ENCODE measurements at places on chromosomes 5 and 9.
A peak's percentile ranks its signal among the peaks of the same experiment; 100 is the strongest.

DNA sequence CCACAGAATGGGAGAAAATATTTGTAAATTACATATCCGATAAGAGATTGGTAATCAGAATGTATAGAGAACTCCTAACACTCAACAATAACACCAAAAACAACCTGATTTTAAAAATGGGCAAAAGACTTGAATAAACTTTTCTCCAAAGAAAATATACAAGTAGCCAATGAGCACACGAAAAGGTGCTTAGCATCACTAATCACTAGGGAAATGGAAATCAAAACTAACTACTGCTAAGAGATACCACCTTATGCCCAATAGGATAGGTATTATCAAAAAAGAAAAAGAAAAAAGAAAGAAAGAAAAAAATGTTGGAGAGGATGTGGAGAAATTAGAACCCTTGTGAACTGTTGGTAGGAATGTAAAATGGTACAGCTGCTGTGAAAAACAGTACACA is 212.1 kb downstream of the TLR4 start:
- DNase-seq = peak; percentile 3

DNA sequence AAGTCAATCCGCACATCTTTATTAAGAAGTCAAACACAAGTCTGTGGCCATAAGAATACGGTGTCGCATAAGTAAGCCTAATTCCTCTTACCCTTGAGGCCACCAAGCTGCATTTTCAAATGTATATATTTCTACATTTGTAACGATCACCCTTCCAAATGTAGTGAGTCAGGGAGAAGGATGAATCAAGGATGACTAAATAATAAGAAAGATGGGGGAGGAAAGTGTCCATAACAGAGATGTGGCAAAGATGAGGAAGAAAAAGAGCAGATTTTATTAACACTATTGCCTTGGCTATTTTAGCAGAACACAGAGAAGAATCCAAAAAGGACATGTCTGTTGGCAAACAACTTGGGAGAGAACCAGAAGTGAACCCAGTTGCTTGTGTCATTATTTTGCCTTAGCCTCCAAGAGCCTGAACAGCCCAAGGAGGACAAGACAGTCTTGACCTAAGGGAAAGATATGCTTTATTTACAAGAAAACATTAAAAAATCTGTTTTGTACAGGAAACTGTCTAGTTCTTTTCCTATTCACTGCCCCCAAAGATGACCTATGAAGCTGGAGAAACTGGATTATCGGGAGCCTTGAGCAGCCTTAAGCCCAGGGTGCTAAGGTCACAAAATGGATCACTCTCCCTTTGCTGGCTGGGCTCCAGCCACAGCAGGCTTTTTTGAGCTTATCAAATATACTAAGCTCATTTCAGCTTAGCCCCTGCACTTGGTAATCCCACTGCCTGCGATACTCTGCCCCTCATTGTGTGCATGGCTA is 101.5 kb downstream of the PLCXD3 start:
- peak; percentile 14 for DNase-seq

DNA sequence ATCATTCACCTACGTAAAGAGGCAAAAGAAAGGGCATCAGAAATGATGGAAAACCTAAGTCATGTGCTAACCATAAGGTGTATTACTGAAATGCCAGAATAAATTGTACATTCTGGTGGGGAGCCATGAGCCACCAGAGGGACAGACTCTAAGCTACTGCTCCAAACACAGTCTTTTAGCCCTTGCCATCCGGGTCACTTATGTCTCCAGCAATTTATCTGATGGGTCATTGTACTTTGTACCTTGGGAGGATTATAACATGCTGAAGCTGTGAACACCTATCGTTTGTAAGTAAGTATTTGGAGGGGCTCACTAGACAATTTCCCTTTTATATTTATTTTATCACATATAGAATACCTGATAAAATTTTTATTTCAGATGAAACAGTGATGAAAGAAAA is 495.1 kb downstream of the KIF4B start:
- DNase-seq = no peak

DNA sequence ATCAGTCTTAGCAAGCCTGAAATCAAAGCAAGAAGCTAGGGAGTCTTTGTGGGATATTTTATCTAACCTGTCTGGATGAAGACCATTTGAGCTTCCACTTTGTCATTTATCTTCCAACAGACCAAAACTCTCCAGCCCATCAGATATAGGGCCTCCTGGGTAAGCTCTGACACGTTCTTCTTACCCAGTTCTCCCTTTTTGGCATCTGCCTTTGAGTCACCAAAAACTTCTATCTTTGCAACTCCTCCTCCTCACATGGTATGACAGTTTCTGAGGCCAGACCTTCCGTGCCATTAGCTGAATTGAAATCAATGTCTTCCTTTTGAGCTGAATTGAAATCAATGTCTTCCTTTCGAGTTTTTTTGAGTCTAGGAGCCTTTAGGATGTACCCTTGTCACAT is 156.6 kb upstream of the SPRY4 start:
- DNase-seq = no peak

DNA sequence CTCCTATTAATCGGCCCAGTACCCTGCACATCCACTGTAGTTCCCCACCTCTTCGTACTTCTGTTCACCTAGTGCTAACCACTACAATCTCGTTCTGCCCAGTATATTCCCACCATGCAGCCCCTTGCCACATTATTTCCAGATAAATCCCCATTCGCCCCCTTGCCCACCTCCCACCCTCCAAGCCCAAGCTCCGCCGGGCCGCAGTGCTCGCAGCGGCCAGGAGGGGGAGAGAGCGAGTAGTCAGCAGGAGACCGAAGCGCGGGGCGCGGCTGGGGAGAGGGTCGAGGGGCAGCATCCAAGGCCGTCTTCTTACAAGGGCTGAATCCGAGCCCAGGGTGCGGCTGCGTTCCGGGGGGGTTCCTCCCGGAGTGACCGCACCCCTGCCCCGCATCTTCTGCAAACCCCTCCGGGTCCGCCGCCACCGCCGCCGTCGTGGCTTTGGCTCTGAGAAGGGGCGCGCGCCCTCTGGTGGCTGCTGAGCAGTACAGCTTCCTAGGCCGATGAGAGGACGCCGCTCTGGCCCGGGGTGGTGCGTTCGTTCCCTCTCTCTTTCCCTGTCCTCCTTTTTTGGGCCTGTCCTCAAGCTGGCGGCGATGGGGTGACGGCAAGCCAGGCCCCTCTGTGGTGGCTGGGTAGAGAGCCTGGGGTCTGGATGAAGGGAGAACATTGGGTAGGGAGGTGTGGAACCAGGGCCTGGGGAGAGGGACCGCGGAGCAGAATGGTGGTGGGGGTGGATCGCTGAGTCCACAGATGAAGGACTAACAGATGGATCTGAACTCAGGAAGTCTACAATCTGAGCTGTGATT is 30.0 kb upstream of the PSD2 start:
- DNase-seq = peak; percentile 87

DNA sequence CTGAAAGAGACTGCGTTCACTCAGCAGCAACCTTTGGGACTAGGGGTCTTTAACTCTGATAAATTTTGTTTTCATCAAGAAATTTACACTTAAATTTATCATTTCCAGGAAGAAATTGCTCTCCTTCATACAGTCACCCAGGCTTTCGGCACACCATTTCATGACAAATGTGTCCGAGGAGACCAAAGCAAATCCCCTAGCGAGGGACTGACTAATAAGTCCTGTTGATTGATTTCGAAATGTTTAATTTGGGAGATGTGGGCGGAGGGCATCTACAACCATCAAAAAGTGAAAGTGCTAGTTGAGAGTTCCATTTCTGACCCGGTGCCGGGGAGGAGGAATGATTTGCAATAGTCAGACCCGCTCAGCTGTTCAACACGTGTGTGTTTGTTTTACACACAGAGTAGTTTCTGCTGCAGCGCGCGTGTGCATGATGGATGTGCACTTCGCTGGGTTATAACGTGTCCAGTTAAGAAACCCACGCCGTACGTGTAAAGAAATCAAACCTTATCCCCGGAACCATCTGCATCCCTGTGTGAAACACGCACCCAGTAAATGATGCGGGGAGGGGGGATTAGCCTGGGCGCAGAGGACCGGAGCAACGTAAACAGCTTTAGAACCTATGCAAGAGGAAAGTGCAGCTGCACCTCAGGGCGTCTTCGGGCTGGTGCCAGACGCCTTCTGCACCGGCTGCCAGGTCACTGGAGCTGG is 845 bp upstream of the NR4A3 start:
- peak; percentile 71 for DNase-seq

GRCh38 chr5:136780518-136780917 is 415.2 kb upstream of the TRPC7 start:
- peak; percentile 4 for DNase-seq

- DNase-seq = peak; percentile 50
Observed at GRCh38 chr5:161676103-161676502, 9.4 kb upstream of the GABRA6 start.

- DNase-seq = no peak
Observed at GRCh38 chr9:128151309-128152132, 2.3 kb downstream of the LCN2 start.

- no peak for DNase-seq
Observed at GRCh38 chr5:111394586-111394985, 117.7 kb downstream of the STARD4 start.

DNA sequence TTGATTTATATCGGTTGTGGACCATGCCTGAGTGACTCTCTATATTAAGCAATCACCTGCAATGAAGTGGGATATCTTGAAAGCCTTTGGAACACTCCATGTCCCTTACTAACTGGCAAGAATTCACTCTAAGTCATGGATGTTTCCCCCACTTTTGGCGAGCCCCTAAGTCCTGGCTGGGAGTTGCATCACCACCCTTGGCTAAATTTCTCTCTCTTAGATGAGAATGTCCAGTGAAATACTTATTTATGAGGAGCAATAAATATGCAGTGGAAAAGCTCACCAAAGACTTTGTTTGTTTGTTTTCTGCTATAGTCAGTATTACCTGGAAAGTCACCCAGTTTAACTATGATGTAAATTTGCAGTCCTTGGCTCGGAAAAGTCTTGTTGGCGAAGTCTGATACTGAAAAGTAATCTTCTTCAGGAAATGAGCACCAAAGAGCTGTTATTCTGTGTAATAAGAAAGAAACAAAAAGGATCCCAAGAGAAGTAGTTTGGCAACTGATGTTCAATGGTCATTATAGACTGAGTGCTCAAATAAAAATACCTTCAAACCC is 333.8 kb downstream of the DMRT2 start:
- DNase-seq = no peak

- no peak for DNase-seq
Observed at GRCh38 chr5:9082996-9083395, 462.9 kb downstream of the SEMA5A start.

- DNase-seq = peak; percentile 21
Observed at GRCh38 chr5:79229357-79230174, 6.4 kb upstream of the JMY start.

DNA sequence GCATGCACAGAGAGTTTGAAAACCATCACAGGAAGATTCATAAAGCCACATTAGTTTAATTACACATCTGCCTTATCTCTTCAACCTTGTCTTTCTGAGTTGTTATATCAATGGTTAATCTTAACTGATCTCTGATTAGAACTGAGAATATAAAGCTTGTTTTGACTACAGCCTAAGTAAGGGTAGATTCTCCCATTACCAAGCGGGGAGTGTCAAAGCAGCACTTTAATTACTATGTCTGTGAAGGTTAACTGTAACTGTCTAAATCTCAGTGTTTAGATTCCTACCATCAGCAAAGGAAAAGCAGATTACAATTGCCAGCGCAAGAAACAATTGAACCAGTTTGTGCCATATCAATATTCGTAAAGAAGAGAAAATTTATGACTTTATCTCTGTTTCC is 348.7 kb downstream of the CDH12 start:
- DNase-seq = no peak

DNA sequence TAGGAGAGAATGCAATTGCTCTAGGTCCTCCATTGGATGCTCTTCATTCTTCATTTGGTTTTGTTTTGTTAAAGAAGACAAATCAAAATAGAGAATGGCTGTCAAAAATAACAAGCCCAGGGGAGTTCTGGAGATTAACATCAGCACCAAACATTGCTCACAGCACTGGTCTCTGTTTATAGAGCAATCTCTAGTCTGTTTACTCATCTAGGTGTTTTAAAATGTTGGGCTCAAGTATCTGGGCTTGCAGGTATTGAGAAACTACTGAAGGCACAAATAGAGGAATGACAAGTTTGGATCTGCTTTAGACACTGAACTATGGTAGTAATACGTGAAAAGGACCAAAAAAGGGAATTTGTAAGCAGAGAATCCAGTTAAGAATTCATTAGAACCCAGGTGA is 77.0 kb upstream of the TMC1 start:
- DNase-seq = no peak

DNA sequence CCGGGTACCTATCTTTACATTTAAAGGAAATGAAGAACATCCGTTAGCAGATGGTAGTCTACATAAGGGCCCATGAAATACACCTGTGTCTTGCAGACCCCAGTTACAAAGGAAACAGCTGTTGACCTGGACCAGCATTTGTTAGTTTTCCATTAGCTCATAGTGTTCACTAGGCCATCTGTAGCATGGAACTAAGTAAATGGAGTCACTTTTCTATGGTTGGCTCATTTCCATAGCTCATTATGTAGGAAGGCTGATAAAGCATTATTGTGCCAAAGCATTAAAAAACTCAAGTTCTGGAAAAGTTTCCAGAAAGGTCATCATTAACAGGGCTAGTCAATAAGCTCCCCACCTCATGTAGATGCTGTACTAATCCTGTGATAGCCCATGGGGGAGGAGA is 62.1 kb downstream of the PCSK1 start:
- no peak for DNase-seq

DNA sequence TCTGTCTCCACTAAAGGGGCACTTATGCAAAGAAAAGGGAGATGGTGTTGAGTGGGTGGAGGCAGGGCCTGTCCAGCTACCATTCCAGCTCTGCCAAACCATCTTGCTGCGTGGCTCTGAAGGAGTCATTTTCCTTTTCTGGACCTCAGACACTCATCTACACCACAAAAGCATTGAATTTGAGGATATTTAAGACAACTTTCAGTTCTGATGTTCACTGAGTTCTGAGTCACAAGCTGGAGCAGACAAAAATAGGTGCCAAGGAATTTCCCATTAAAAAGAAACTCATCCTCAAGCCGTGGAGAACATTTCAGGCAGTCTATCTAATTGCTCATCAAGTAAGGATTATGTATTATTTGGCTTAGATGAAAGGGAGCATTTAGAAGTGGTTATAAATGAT is 195.0 kb upstream of the TBC1D2 start:
- no peak for DNase-seq

DNA sequence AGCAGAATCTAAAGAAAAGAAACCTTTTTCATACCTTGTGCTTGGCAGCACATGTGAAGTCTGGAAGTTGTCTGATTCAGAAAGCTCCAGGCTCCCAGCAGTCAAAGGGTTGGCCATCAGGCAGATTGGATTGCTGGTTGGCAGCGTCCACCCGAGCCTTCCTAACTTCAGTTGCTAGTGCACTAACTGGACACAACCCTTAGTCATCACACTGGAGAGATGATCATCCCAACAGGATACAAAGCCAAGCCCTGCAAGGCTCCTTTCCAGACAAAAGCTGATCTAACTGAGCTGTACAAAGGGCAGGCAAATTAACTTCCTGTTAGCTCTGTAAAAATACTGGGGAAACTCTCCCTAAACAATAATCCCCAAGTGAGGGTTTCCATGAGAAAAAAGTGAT is 185.6 kb downstream of the SNX18 start:
- DNase-seq = no peak

- DNase-seq = no peak
Observed at GRCh38 chr9:102594241-102594640, 400.9 kb upstream of the CYLC2 start.

- no peak for DNase-seq
Observed at GRCh38 chr5:100634937-100635534, 99.9 kb downstream of the FAM174A start.
